ENCODE measurements at places on chromosomes 1 and 21.
A peak's percentile ranks its signal among the peaks of the same experiment; 100 is the strongest.

DNA sequence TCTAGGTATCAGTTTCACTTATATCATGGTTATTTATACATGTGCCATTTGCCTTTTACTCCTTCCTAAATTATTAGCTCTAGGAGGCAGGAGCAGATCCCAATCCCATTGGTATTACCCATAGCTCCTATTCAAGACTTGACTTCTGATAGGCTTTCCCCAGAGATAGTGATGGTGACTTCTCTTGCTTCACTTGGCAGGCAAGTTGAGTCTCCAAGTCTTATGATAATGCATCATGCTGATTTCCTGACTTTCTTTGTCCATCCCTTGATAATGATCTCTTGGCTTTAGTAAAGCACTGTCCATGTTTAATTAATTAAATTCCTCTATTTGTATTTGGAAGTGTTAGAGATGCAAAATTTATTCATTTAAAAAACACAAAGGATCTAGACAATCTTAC, 253.5 kb upstream of the ADAMTS5 start:
- no peak for DNase-seq

DNA sequence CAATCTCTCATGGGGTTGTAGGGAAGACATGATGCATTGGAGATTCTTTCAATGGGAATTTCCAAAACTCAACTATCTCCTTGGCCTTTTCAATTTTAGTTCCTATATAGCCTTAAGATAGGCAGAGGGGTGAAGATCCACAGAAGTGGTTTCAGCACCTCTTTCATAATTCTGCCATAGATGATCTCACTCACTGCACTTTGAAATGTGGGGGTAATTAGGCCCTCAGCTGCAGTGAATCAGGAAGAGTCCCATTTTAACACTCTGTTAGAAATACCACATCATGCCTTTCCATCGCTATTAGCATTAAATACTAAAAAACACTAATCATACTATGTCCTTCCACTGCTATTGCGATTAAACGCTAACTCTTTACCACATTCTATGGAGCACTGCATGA, 25.1 kb upstream of the EEIG2 start:
- no peak for DNase-seq

DNA sequence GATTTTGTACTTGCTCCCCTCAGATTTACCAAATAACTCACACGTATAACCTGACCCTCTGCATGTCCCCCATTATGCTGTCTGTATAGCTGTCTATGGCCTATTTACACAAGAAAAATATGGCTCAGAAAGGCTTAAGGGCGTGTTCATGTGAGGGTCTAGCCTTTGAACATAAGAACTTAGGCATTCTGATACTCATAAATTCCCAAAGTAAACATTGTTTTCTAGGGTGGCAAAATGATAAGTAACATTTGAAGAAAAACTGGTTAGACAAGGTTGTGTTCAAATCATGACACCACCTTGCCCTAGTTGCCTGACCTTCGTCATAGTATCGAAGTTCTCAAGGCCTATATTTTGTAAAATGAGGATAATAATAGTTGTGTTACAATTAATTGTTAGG, 394.6 kb downstream of the LRRIQ3 start:
- no peak for DNase-seq

GRCh38 chr1:22123901-22124404, 18.9 kb downstream of the WNT4 start:
- DNase-seq, result no peak

DNA sequence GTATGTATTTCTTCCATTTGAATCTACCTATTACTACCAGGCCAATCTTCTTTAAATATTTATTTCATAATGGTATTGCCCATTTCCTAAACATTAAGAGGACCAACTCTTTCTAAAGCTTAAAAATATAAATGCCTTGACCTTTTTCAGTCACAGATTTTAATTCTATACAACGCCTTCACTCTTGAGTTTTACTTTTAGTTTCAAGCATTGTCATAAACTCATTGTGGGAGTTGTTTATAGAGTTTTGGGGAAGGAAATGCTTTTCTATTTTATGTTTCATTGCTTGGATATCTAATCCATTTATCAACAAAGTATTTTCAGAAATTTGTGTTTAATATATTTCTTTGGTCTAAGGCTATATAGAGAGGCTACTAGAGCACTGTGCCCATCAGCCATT, 155.8 kb downstream of the DPYD start:
- no peak for DNase-seq

GRCh38 chr1:24526940-24527542, 24.4 kb downstream of the RCAN3 start:
- peak; percentile 83 for DNase-seq

GRCh38 chr1:57659804-57660203, 235.9 kb upstream of the DAB1 start:
- no peak for DNase-seq
